Stimulated activated CD8-positive, alpha-beta memory T cell treated with anti-CD3 and anti-CD28 coated beads, Interleukin-7, amount 100 ng/mL, for 1 hour (primary cell): ENCODE measurements at places on chromosomes 12 and 14.

GRCh38 chr12:106170285-106170684 lies 31.5 kb upstream of the NUAK1 start:
- no peak for DNase-seq

DNA sequence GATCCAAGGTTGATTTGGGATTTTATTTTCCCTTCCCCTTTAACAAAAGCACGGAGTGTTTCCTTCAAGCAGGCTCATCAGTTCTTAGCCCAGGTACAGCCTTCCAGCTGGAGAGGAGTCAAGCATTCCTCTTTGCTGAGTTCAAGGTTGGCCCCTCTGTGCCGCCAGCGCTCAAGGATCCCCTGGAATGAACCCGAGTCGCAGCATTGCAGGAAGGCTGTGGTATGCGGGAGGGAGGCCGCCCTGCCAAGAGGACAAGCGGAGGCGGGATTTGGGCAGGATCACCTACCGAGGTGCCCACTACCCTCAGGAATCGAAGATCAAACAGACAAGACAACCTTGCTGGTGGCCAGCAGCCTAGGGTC lies 53.9 kb upstream of the NCOR2 start:
- no peak for DNase-seq

- no peak for DNase-seq
Measured at GRCh38 chr12:121990692-121991603, 30.7 kb upstream of the BCL7A start.

DNA sequence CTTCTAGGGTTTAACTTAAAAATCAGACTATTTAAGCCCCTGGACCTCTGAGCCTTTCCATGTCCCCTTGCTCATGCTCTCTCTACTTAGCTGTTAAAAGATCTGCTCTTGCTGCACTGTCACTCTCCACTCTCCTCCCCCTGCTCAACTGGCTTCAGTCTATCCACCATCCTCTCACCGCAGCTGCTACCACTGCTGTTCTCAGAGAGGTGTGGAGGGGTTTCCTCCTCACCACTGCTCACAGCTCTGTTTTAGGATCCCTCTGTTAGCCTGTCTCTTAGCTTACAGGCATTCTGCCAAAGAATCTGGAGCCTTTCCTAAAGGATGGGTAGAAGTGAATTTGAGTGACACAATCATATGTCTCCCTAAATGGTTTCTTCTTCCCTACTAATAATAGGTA lies 43.7 kb upstream of the ATP2B1 start:
- DNase-seq = no peak
